ENCODE measurements at places on chromosomes 3 and 15. TPM values are rescaled to one million over a fixed set of nuclear protein-coding genes. Genes with fewer than 3 reads are reported as not detected.

The PARP15 gene
- 1.3 TPM for total RNA-seq

The P2RY1 gene
- 4.9 TPM for total RNA-seq

The SLC6A1 gene
- 0.14 TPM for total RNA-seq

The FILIP1L gene
- 5.3 TPM for total RNA-seq

The TEX9 gene
- 5.8 TPM for total RNA-seq

The FBXO40 gene
- 0.04 TPM for total RNA-seq

- H3K4me1 ChIP-seq, result no peaks in the 10 kb centered on the region
- no peak for DNase-seq
- no peaks in the 10 kb centered on the region for H3K27me3 ChIP-seq
These were observed 69.6 kb upstream of the CTNNB1 start for GRCh38 chr3:41129731-41130130.

- H3K4me3 ChIP-seq, result no peak overlapping the region
- no peak overlapping the region for H3K27ac ChIP-seq
- peaks cover 10% of the 10 kb centered on the region for H3K36me3 ChIP-seq
- no peaks in the 10 kb centered on the region for H3K27me3 ChIP-seq
- no peaks in the 10 kb centered on the region for H3K4me1 ChIP-seq
These were observed 96.6 kb downstream of the EFL1 start for GRCh38 chr15:82165948-82166376.

DNA sequence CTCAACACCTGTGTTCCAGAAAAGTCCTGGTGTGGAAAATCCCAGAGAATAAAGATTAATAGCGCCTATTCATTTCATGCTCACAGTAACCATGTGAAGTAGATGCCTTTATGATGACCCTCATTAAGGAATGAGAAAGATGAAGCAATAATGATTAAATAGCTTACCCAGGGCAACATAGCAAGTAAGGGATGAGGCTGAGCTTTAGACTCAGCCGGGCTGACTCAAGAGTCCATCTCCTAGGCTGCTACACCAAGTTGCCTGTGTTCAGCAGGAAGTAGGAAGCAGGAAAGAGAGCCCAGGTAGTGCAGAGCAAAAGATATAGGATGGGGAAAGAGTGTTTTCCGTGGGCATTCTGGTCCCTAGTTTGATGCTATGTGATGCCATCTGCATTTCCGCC, 256.5 kb downstream of the CHL1 start:
- H3K4me3 ChIP-seq, result no peak overlapping the region
- no peak overlapping the region for H3K27ac ChIP-seq
- H3K36me3 ChIP-seq, result no peaks in the 10 kb centered on the region
- no peaks in the 10 kb centered on the region for H3K4me1 ChIP-seq
- H3K27me3 ChIP-seq, result no peaks in the 10 kb centered on the region
- DNase-seq, result no peak

GRCh38 chr3:57227930-57228751, 612 bp downstream of the APPL1 start:
- peak overlapping the region; percentile 73 for H3K4me3 ChIP-seq
- peak; percentile 66 for DNase-seq
- peak overlapping the region; percentile 95 for H3K27ac ChIP-seq
- H3K27me3 ChIP-seq, result no peaks in the 10 kb centered on the region
- H3K36me3 ChIP-seq, result no peaks in the 10 kb centered on the region

DNA sequence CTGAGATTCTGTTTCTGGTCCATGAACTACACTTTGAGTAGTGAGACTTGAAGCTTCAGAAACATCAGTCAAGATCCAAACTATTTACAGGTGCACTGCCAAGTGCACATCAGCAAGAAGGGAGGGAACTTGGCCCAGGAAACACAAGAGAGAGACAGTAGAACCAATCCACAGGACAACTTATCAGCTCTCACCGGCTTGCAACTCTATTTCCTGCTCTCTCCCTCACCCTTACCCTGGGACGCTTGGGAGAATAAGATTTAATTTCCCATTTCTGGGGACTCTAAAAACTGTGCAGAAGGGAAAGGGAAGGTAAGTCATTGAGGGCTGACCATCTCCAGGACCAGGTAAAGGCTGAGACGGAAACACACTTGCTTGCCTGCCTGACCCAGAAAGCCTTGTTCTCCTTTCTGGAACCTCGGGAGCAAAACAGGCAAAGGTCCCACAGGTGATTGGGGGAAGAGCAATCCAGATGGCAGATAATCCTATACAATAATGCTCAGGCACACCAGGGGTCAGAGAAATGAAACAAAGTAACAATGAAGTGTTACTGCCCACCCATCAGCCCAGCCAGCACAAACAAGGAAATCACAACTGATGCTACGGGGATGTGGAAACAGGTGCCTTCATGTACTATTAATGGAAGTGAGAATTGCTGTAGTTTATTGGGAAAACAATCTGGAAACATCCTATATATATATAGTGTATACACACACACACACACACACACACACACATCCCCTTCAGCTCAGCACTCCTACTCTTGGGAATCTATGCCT, 154.4 kb downstream of the XXYLT1 start:
- no peaks in the 10 kb centered on the region for H3K27me3 ChIP-seq
- DNase-seq, result no peak
- no peaks in the 10 kb centered on the region for H3K36me3 ChIP-seq

DNA sequence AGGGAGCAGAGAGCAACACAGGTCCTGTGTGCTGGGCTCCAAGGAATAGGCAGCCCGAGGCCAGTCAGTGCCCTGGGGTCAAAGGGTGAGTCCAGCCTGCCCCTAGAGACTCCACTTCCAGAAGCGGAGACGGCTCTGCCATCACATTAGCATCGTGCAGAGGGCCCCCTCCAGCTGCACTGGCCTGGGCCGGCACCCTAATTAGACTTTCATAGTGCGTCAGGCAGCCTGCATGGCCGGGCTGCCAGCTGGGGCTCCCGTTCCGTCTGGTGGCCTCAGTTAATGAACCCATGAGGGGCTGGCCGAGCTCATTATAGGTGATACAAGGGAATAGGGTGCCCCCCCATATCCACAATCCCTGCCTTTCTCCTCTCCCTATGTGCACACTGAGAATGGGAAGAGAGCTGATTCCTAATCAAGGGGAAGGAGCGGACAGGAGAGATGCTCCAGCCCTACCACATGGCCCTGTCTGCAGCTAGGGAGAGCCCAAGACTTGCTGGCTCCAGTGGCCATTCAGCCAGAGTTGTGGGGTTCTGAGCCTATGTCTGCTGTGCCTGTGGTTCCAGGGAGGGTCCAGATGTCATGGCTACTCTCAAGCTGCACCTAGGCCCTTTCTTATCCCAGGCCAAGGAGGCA, 128.0 kb downstream of the SRGAP3 start:
- no peaks in the 10 kb centered on the region for H3K27me3 ChIP-seq
- H3K27ac ChIP-seq, result no peak overlapping the region
- no peaks in the 10 kb centered on the region for H3K4me1 ChIP-seq
- H3K4me3 ChIP-seq, result no peak overlapping the region
- no peaks in the 10 kb centered on the region for H3K36me3 ChIP-seq

DNA sequence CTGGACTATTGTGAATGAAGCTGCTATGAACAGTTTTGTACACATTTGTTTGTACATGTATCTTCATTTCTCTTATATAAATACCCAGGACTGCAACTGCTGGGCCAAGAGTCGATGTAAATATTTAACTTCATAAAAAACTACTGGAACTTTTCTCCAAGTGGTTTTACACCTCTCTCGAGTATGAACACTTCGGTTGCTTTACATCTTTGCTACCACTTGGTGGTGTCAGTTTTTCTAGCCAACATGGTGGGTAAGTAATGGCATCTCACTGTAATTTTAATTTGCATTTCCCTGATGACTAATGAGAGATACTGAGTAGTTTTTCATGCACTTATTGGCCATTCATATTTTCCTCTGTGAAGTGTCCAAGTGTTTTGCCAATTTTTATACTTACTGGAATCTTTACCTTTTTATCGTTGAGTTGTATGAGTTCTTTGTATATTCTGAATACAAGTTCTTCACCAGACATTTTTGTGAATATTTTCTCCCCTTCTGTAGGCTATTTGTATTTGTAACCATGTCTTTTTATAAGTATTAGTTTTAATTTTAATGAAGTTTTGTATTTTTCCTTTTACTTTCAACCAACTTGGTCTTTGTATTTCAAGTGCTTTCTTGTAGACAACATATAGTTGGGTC, 44.4 kb downstream of the PCOLCE2 start:
- no peak for DNase-seq
- H3K27me3 ChIP-seq, result no peaks in the 10 kb centered on the region
- no peak overlapping the region for H3K4me3 ChIP-seq
- peaks cover 9% of the 10 kb centered on the region for H3K4me1 ChIP-seq

- peak; percentile 83 for DNase-seq
- peaks cover 6% of the 10 kb centered on the region for H3K36me3 ChIP-seq
- H3K27ac ChIP-seq, result peak within 1 kb of the TSS; percentile 68
- no peaks in the 10 kb centered on the region for H3K27me3 ChIP-seq
- H3K4me1 ChIP-seq, result peaks cover 21% of the 10 kb centered on the region
These were observed at the start of gene LXN for GRCh38 chr3:158672215-158673176. Gene LXN, minus strand, starts transcription at chr3:158672648. Its CDS starts 170 bp downstream, at chr3:158672478.

DNA sequence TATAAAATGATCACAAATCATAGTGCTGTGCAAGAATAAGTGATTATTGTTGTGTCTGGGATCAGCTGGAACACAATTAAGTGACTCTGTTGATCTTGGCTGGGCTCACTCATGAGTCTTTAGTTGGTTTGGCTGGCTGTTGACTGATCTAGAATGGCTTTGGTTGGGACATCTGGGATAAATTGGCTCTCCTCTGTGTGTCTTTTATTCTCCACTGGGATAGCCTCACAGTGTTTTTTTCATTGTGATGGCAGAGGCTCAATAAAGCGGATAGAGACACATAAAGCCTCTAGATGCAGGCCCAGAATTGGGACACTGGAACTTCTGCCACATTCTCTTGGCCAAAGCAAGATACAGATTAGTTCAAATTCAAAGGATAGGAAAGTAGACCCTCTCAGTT, 735.6 kb downstream of the PDCD6IP start:
- no peak overlapping the region for H3K4me3 ChIP-seq
- DNase-seq, result no peak
- no peaks in the 10 kb centered on the region for H3K36me3 ChIP-seq

DNA sequence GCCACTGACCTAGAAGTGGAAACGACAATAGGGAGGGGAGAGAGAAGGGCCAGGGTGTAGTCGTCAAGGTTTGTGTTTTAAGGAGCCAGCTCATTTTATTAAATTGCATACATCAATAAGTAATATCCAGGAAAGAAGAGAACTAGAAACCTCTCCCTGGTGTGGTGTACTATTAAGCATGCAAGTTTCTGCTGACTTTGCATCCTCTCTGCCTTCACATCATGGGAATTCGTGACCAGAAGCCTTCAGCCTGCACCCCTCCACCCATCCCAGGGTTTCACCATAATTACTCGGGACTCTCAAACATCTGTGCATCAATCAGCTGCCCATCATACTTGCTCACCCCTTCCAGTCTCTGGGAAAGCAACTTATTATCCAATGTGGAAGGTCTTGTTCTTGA, 70.9 kb upstream of the UBE3A start:
- no peaks in the 10 kb centered on the region for H3K36me3 ChIP-seq
- no peaks in the 10 kb centered on the region for H3K27me3 ChIP-seq
- H3K4me3 ChIP-seq, result no peak overlapping the region
- H3K27ac ChIP-seq, result no peak overlapping the region
- H3K4me1 ChIP-seq, result no peaks in the 10 kb centered on the region

GRCh38 chr15:98076021-98076816, 115.7 kb downstream of the ARRDC4 start:
- no peak overlapping the region for H3K4me3 ChIP-seq
- H3K36me3 ChIP-seq, result no peaks in the 10 kb centered on the region
- no peaks in the 10 kb centered on the region for H3K27me3 ChIP-seq
- H3K4me1 ChIP-seq, result no peaks in the 10 kb centered on the region

DNA sequence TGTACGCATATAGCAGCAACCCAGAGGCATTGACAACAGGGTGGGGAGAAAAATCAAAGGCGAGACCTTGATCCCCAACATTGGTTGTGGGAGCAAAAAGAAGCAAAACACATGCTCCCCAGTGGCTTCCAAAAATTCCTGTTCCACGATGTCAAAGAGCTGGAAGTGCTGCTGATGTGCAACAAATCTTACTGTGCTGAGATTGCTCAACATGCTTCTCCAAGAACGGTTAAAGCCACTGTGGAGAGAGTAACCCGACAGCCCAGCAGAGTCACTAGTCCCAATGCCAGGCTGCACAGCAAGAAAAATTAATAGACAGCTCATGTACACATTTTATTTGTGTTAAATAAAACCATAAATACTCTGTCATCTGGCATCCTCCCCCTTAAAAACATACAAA, 179.9 kb upstream of the PFN2 start:
- no peak overlapping the region for H3K27ac ChIP-seq
- H3K36me3 ChIP-seq, result no peaks in the 10 kb centered on the region
- DNase-seq, result no peak
- H3K4me3 ChIP-seq, result no peak overlapping the region
- no peaks in the 10 kb centered on the region for H3K27me3 ChIP-seq

DNA sequence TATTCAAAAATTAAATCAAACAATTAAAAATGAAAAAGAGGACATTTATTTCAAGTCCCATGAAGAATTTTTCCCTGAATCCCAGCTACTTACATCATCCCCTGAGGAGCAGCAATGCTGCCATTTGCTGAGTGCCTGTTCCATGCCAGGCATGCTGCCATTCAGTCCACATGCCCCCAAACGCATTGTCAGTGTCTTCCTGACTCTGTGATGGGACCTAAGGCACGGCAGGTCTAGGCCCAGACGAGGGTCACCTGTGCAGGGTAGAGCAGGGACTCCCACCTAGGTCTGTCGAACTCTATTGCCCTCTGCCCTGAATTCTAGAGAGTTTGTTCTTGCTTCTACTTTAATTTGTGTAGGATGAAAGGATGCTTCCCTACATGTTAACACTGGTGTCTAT, 7.0 kb downstream of the PSTPIP1 start:
- no peaks in the 10 kb centered on the region for H3K36me3 ChIP-seq
- no peak overlapping the region for H3K4me3 ChIP-seq
- H3K4me1 ChIP-seq, result no peaks in the 10 kb centered on the region
- no peak overlapping the region for H3K27ac ChIP-seq
- H3K27me3 ChIP-seq, result no peaks in the 10 kb centered on the region

GRCh38 chr3:19877656-19878055, 56.4 kb downstream of the EFHB start:
- H3K4me1 ChIP-seq, result no peaks in the 10 kb centered on the region
- DNase-seq, result no peak
- H3K36me3 ChIP-seq, result no peaks in the 10 kb centered on the region

DNA sequence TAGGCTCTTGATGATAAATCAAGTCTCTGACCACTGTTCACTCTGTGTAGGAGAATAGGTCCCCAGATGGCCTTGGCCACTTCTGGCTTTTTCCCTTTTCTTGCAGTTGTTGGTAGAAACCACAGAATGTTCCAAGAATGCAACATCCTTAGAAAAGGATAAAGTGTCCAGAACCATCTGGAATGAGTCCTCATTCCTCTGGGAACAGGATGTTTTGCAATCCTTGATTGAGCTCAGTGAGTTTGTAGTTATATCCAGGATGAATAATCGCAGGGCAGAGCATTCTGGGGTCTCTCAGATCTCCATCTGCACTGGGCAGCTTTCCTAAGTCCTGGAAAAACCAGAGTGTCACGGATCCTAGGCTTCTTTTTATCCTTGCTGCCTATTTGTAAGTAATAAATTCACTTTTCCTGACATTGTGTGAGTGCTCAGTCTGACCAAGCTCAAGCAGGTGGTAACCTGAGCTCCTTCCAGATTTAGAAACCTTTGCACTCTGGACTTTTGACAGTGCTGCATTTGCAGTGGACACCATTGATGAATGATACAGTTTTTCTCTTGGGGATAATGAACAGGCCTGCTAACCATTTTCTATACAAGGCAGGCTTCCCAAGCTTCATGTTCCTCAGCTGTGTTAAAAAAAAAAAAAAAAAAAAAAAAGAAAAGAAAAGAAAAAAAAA, 1028.6 kb downstream of the OTOL1 start:
- no peaks in the 10 kb centered on the region for H3K4me1 ChIP-seq
- DNase-seq, result no peak
- H3K27me3 ChIP-seq, result no peaks in the 10 kb centered on the region
